ENCODE measurements at places on chromosomes 4 and X.

DNA sequence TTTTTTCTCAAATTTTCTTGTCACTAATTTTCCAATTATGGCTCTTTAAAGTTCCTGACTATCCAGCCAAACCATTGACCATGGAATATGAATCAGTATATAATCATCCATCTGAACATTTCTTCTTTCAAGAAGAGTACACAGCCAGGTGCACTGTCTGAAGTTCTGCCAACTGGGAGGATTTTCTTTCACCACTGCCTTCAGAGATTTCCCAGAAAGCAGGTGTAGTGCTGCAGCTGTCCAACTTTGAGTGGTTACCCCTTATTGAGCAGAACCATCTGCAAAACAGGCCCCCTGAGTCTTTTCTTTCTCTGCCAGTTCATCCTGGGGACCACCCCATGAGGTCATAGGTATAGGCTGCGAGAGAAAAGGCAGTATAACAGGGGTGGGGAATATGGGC is 1213.2 kb downstream of the RAPGEF2 start:
- DNase-seq, result no peak

DNA sequence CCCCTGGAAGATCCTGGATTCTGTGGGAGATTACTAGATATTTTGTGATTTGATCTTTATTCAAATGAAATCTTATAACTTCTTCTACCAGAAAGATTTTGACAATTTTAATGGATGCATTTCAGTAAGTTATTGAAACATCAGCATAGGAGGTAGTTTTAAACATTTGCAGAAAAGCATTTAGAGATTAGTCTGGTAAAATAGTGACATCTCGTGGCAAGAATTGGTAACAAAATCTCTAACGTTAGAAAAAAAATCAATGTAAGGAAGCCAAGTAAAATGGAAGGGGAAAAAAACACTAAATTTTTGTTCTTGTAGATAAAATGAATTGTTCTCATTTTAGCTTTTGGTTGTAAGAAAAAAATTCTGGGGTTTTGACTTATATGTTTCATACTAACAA is 73.3 kb downstream of the TASL start:
- no peak for DNase-seq

GRCh38 chr4:88745581-88746163 is 48.0 kb upstream of the NAP1L5 start:
- no peak for DNase-seq

DNA sequence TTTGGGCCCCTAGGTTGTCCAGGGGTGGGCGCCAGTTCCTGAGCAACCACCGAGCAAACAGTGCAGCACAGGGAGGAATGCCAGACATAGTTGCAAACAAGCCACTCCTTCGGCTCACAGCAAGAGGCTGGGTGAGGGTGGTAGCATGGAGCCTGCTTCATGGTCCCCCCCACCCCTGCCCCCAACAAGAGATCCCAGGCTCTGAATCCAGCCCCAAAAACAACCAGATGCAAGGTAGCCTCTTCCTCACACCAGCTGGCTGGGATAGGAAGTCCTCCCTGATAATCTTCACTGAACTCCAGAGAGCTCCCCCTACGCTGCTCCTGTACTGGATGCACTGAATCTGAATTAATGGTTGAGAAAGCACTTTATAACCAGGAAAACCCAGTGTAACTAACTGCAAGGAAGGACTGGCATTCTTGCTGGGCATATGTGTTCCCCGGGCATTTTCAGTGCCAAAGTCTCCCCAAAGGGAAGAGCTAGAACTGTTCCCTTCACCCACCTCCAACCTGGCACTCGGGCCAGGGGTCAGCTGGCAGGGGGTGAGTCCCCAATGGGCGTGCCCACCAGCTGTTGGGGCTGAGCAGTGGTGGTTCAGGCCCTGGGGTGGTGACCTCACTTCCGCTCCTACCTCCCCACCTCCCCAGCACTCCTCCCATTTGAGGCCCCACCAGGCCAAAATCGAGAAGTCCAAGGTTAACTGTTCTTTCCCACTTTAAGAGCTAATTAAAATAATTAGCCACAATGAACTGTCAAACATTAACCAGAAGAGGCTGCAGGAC is 1.5 kb downstream of the ELF4 start:
- no peak for DNase-seq

DNA sequence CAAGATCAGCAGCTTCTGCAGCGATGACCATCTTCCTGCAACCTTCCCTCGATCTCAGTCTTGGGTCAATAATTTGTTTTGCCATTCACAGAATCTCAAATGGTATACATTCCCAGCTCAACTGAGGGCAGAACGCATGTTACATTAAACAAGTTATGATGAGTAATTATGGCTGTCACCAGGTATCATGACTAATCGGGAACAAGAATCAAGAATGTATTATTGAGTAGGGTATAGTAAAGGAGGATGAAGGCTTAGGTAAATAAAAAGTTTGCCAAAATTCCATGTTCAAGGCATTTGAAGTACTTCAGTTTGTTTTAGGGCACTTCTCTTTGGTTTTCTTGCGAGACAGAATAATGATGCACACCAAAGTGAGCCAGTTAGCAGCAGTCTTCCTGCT is 194.1 kb downstream of the SH2D1A start:
- no peak for DNase-seq

GRCh38 chr4:74400395-74400794 is 35.5 kb downstream of the EREG start:
- DNase-seq, result no peak

DNA sequence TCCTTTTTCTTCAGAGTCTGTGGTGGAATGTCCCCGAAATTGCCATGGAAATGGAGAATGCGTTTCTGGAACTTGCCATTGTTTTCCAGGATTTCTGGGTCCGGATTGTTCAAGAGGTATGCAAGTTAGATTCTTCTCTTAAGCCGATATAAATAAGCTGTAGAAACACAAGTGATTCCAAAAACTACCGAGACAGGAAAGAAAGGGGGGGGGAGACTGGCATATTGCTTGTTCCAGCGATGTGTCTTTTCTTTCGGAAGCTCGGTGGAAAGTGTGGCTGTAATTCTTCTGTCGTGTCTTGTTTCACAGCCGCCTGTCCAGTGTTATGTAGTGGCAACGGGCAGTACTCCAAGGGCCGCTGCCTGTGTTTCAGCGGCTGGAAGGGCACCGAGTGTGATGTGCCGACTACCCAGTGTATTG is 236.9 kb downstream of the DCTD start:
- DNase-seq, result no peak

- no peak for DNase-seq
Observed at GRCh38 chr4:8615921-8616787, 23.6 kb downstream of the CPZ start.

GRCh38 chrX:15043538-15043937 is 170.3 kb downstream of the MOSPD2 start:
- DNase-seq, result no peak

- DNase-seq, result no peak
Observed at GRCh38 chrX:69243276-69243675, 78.0 kb upstream of the PJA1 start.

DNA sequence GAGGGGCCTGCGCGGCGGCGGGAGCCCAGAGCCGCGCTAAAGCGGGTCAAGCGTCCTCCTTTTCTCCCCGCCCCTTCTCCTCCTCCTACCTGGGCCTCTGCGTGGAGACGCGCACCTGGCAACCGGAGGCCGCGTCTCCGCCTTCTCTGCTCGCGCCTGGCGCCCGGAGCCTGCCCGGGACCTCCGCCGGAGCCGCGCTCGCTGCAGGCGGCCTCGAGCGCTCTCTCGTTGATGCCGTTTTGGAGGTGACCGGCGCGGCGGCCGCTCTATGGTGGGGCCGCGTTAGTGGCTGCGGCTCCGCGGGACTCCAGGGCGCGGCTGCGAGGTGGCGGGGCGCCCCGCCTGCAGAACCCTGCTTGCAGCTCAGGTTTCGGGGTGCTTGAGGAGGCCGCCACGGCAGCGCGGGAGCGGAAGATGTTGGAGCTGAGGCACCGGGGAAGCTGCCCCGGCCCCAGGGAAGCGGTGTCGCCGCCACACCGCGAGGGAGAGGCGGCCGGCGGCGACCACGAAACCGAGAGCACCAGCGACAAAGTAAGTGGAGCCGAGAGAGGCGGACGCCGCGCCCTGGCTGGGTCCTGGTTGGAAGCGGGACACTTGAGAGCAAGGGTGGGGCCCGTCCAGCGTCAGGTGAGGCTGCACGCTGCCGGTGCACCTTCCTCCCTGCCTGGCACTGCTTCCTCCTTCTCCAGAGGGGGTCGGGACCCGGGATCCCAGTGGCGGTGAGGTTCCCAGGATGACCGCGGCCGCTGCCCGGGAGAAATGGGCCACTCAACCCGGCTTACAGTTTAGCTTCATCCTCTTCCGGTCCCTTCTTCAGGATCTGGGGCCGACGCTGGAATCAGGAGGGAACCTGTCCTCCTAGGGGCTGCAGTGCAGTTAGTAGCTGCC is at the start of gene CDS1:
Gene CDS1, plus strand, starts transcription at position 140 of the 888 bp plus-strand sequence. Its CDS starts 275 bp downstream, at position 415.
- no peak for DNase-seq

DNA sequence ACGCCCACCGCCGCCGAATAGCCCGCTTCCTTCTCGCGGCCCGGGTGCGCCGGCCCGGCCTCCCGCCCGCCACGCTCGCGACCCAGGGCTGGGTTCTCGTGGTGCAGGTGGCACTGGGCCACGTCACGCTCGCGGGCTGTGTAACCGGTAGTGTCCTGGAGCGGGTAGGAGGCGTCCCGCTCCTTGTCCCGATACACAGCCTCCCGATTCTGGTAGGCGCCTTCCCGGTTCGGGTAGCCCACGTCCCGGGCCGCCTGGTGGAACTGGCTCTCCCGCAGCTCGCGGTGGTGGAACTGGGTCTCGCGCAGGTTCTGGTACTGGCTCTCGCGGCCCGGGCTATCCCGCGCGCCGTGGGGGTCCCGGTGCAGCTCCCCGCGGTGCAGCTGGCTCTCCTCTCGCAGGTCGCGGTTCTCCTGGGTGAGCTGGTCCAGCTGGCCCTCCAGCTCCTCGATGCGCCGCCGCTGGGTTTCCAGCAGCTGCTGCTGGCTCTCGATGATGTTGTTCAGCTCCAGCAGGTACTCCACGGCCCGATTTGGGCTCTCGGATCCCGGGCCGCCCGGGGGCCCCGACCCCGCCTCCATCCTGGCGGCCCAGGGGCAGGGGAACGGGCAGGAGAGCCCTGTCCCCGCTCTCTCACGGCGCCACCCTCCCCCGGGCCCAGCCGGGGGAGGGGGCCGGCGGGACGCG is 39.3 kb upstream of the IQSEC2 start:
- DNase-seq, result no peak

Data from AG04450 (cell line).